ENCODE measurements at places on chromosomes 7 and 10. TPM values are rescaled to one million over a fixed set of nuclear protein-coding genes. Genes with fewer than 3 reads are reported as not detected.

KLF14 gene
- total RNA-seq = 0.58 TPM

FAM25G gene
- total RNA-seq = not detected

SERPINE1 gene
- total RNA-seq = 1,123 TPM

AKR1C3 gene
- total RNA-seq = 12.3 TPM

ZNF467 gene
- total RNA-seq = 14.0 TPM

OR6V1 gene
- not detected for total RNA-seq

CFAP43 gene
- not detected for total RNA-seq

OPN4 gene
- not detected for total RNA-seq

INSYN2A gene
- total RNA-seq = under 0.01 TPM

TWIST1 gene
- total RNA-seq = 70.1 TPM

HMX3 gene
- not detected for total RNA-seq

LYZL1 gene
- not detected for total RNA-seq

IFIT2 gene
- total RNA-seq = 4.7 TPM

CAMK2B gene
- 0.58 TPM for total RNA-seq

ANK3 gene
- 13.8 TPM for total RNA-seq

MBL2 gene
- not detected for total RNA-seq

STRIP2 gene
- total RNA-seq = 2.6 TPM

AS3MT gene
- 1.0 TPM for total RNA-seq

SPDYE2B gene
- total RNA-seq = not detected

ACTL6B gene
- total RNA-seq = not detected

TEX47 gene
- total RNA-seq = not detected

UNC5B gene
- total RNA-seq = 35.2 TPM

ADIRF gene
- total RNA-seq = 1.1 TPM

ARHGEF35 gene
- 0.60 TPM for total RNA-seq

TSPAN12 gene
- total RNA-seq = 5.5 TPM

RRP12 gene
- 5.3 TPM for total RNA-seq

All from pericardium fibroblast (primary cell).